ENCODE measurements at places on chromosomes 4 and X. TPM values are rescaled to one million over a fixed set of nuclear protein-coding genes. Genes with fewer than 3 reads are reported as not detected.

- DNase-seq, result no peak
Observed at GRCh38 chr4:173138624-173139023, 30.0 kb upstream of the GALNT7 start.

DNA sequence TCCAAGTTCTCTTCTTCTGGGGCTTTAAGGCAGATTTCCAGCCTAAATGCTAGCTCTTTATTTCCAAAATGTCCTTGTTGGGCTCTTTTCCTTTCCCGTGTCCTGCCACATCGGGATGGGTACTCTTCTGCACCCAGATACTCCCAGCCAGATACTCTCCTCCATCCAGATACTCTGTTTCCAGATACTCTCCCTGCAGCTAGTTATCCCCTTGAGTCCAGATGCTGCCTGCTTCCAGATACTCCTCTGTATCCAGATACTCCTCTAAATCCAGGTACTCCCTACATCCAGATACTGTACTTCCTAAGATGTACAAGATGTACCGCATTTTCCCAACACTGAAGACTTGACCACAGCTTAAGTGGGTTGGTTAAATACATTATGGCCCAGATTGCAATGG, 10.5 kb upstream of the XG start:
- DNase-seq, result no peak

DNA sequence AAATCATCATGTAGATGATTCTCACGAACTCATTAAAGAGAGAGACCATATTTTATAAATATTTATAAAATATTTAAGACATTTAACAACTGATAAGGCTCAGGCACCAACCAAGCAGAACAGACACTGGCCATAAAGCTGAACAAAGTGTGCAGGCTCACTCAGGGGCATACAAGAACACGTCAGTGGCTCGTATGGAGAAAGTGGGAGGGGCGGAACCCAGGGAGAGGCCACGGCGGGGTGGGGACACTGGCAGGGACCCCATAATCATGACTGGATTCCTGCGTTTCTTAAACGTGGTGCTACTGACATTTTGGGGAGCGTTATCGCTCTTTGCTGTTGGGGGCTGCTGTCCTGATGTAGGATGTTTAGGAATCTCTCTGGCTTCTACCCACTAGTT, 31.3 kb upstream of the FAT1 start:
- DNase-seq, result no peak

GRCh38 chr4:3781193-3781886, 15.2 kb downstream of the ADRA2C start:
- no peak for DNase-seq

DNA sequence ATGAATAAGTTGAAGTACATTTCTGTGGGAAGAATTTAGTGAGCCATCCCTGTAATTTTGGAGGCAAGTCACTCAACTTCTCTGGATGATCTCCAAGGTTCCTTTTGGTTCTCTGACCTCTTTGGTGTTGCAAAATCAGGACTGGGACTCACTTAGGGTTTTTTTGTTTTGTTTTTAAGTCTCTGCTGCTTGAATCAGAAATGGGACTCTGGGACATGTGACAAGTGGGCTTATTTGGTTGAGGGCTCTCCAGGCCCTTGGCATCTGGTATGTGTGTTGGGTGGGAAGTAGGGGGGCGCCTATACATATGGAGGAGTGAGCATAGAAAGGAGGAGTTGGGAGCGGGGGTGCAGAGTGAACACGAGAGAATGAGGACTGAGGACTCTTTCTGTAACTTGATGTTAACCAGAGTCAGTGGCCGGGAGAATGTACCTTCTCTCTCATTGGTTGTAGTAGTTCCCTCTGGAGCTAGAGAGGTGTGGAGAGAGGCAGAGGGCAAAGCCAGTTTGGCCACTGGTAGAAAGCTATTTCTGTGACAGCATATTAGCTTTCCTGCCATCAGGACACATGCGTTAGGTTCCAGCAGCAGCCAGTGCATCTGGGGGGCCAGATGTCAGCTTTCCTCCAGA, 1.9 kb downstream of the ARHGAP10 start:
- DNase-seq, result no peak

Gene MAGEC1
- total RNA-seq, result not detected

Gene NLRP2B
- total RNA-seq, result 0.05 TPM
